ENCODE measurements at places on chromosomes 5 and 9.

- DNase-seq, result no peak
These were observed 104.1 kb upstream of the ZNF462 start for GRCh38 chr9:106758911-106759310.

- DNase-seq, result no peak
These were observed 236.8 kb downstream of the SLIT3 start for GRCh38 chr5:169064093-169064492.

GRCh38 chr5:19903611-19904010 is 84.4 kb downstream of the CDH18 start:
- DNase-seq, result no peak

DNA sequence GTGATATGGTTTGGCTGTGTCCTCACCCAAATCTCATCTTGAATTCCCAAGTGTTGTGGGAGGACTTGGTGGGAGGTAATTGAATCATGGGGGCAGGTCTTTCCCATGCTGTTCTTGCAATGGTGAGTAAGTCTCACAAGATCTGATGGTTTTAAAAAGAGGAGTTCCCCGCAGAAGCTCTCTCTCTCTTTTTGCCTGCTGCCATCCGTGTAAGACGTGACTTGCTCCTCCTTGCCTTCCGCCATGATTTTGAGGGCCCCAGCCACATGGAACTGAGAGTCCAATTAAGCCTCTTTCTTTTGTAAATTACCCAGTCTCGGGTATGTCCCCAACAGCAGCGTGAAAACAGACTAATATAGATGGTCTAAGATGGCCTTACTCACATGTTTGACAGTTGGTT is 210.1 kb downstream of the FBXL17 start:
- DNase-seq, result no peak

- no peak for DNase-seq
These were observed 566.6 kb downstream of the PSAT1 start for GRCh38 chr9:78863531-78863930.

DNA sequence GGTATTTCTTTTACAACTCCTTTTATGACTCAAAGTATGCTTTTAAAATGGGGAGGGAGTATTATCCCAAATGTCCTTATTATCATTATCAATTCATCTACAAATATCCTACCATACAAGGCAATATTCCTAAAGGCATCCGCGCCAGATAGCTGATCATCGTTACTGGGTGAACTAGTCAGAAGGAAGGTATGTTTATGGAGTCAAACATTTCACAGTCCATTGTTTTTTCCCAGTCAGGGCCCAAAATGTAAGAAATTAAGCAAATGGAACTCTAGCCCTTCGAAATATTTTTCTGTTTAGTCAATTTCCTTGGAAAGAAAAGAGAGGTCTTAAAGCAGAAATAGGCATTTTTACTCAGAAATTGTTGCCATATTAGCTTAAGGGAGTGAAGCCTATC is 188.5 kb upstream of the CCNG1 start:
- no peak for DNase-seq

GRCh38 chr5:129905473-129906176 is 1.4 kb downstream of the CHSY3 start:
- DNase-seq, result no peak

- no peak for DNase-seq
These were observed 171.1 kb downstream of the ARHGAP26 start for GRCh38 chr5:142941245-142941644.

DNA sequence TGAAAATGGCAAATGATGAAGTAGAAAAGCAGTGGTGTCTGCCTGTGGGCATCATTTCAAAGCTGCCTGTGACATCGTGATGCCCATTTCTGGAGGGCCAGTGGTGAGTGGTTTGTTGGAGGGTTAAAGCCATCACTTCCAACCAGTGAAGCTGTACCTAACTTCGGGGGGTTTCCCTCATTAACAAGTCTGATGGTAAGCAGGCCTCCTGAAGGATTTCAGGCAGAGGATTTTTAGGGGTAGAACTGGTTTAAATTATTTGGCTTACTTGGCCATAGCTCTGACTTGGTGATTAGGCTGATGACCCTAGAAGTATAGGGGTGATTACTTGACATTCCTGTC is 10.7 kb downstream of the TNFAIP8 start:
- no peak for DNase-seq

DNA sequence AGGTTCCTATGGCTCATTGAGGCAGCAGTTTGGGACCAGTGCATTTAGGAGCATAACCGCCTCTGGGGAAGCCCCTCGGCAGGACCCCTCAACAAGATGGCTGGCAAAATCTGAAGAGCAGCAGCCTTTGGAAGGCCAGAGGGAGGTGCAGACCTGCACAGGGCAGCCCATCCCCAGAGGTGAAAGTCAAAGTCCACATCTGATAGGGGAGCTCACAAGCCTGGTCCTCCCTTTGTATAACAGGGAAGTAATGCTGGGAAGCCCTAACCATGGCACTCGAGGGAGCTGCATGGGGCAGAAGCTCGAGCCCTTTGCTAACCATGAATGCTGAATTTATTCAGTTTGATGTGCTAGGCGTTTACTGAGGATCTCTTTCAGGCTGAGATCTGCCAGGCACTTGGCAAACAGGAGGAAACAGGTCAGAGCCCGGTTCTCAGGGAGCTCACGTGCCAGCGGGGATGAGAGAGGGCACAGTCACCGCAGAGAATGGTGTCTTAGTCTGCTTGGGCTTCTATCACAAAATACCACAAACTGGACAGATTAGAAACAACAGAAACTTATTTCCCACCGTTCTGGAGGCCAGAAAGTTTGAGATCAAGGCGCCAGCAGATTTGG is 114.1 kb downstream of the GABBR2 start:
- DNase-seq, result no peak

All from stimulated activated CD4-positive, alpha-beta T cell treated with anti-CD3 and anti-CD28 coated beads, Interleukin-1b, Interleukin-23, amount 100 ng/mL, for 1 hour (primary cell).